Fibroblast of skin of left quadriceps (primary cell): ENCODE measurements at places on chromosomes 11 and 22.

DNA sequence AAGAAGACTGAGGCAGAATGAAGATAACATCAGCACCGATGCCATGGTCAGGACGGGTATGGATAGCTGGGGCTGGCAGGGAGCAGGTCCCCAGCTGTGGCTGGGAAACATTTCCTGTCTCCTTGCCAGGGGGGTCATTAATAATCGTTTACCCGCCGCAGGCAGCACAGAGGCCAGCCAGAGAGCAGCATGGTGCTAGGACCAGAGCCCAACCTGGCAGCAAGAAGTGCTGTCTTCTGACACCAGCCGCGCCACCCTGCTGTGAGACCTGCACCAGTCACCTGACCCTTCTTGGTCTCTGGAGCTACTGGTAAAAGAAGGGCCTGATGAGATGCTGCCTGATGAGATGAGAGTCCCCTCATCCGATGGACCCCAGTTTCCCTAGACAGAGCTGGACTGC is 36.3 kb downstream of the PDE2A start:
- DNase-seq = no peak

GRCh38 chr11:18490736-18491485 is 35.3 kb downstream of the LDHAL6A start:
- DNase-seq = no peak

- DNase-seq = no peak
These were observed 245.8 kb downstream of the JRKL start for GRCh38 chr11:96635655-96636054.

- no peak for DNase-seq
These were observed 60.8 kb upstream of the PPARA start for GRCh38 chr22:46089426-46090035.

- DNase-seq = no peak
These were observed 73.6 kb downstream of the MICAL3 start for GRCh38 chr22:17950651-17951214.

DNA sequence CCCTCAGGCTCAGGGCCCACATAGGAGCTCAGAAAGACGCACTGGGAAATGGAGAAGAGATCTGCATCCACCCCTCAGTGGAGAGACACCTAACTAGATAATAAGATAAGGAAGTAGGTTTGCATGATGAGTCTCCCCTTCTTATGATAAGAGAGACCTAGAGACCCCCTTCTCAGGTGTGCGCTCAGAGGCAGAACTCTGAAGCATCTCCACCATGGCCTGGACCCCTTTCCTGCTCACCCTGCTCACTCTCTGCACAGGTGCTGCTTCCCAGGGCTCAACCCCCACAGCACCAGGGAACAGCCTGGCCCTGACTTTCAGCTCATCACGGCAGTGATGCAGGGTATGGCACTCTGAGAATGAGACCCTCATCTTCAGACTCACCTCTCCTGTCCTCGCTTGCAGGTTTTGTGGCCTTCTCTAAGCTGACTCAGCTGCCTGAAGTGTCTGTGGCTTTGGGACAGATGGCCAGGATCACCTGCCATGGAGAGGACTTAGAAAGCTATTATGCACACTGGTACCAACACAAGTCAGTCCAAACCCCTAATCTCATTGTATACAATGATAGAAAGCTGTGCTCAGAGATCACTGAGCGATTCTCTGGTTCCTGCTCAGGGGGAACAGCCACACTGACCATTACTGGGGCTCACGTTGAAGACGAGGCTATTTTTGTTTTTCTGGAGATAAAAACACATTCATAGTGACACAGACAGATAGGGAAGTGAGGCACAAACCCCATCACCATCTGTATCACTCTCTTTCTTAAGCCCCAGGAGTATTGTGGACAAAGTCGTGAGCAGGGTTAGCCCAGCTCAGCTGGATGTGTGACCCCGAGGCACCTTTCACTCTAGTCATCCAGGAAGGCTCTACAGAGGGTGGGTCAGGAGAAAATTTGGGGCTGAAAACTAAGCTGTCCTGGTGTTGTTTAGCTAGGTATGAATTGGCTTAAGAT is 29.7 kb upstream of the IGLL5 start:
- DNase-seq = no peak

- peak; percentile 64 for DNase-seq
These were observed 340.4 kb downstream of the ETS1 start for GRCh38 chr11:128246810-128247594.

DNA sequence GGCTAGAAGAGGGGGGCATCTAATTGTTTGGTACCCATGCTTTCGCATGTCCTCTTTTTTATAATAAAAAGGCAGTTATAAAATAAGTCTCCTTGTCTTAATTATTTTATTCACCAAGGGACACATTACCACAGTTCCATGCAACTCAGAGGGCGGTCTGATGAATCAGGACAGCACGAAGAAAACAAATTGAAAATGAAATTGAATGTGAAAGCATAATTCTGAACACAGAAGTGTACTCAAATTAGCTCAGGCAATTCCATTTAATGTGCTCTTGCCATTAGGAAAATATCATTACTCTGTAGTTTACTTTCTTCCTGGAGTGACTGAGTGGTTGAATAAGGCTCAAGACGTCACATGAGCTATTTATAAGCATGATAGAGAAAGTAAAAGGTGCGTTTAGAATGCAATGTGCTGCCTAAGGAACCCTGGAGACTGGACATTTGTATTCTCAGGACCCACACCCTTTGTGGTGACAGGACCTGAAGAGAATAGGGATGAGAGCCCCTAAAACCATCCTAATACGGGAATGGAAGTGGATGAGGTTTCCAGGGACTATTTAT is 59.6 kb downstream of the MTNR1B start:
- DNase-seq = no peak

DNA sequence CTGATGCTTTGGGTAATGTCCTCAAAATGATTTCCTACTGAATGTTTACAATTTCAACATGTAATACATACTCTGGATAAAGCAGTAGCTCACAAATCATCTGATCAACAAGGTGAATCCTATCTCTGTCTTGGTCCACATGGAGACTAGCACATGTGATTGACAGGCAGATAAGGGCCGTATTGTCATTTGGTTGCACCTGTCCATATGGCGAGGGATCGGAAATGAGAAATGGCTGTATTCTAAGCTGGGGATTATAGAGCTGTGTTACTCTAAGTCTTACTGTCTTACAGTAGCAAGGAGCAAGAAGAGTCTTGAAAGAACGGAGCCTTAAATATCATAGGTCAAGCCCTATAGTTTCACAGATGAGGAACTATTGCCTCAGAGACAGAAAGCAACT is 55.7 kb downstream of the APIP start:
- no peak for DNase-seq

- no peak for DNase-seq
These were observed 1074.9 kb downstream of the FAM181B start for GRCh38 chr11:81658722-81659121.

GRCh38 chr22:48757581-48757980 is 1070.1 kb downstream of the BRD1 start:
- DNase-seq = no peak

DNA sequence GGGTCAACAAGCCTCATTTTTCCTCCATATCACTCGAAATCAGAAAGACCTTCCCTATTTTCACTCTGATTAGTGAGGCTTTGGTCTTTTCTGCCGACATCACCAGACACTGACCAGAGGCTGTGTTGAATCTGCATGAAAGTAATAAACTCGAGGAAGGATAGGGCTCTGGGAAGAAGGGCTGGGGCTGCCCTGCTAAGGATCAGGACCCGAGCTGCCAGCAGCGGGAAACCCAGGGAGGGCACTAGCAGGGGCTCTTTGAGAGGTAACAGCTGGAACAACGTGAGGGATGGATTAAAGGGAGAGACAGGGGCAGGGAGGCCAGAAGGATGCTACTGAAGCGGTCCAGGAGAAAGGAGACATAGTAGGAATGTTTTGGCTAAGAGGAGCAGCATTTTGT is 377.5 kb upstream of the NARS2 start:
- DNase-seq = no peak

GRCh38 chr11:108891909-108892511 is 227.1 kb downstream of the DDX10 start:
- DNase-seq = no peak

DNA sequence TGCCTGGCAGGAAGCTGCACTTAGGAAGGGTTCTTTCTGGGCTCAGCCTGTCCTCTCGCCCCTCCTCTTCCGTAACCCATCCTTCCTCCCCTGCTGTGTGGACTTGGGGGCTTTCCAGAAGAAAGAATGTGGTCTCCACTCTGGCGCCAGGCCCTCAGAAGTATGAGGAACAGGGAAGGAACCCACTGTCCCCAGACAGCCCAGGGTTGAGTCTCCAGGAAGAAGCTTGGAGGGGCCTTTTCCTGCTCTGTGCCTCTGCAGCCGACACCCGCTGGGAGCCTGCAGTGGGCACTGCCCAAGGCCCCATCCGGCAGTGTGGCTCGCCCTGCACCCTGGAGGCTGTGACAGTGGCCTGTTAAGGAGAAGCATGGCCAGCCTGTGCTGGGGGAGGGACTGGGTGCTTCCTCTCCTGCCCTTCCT is 112.6 kb downstream of the ST3GAL4 start:
- DNase-seq = peak; percentile 34

DNA sequence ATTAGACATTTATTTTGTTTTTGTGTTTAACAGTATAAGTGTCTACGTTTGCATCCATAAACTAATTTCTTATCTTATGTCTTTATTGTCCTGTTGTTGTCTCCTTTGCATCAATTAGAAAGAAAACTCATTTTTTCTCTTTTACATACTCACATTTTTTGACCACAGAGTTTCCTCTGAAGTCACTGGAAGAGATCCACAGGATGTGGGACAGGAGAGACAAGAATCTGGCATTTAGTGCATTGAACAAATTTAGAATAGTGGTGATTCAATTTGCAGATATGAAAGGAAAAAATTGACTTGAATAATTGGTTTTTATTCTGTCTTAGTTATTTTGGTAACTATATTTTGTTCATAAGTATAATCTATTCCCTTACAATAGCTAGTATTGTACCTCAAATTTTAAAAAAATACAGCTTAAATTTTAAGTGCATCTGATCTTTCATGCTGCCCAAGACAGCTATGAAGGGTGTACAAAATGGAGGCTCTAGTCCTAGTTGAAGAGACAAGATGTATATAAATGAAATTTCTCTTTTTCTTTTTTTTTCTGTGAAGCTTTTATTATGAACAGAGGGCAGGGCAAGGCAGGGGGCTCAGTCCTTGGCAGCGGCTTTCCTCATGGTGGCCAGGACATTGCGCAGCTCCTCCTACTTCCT is 24.4 kb downstream of the HORMAD2 start:
- DNase-seq = no peak
